ENCODE measurements at places on chromosomes 5 and 9.

GRCh38 chr9:128145951-128146351, 3.3 kb upstream of the LCN2 start:
- DNase-seq = no peak

DNA sequence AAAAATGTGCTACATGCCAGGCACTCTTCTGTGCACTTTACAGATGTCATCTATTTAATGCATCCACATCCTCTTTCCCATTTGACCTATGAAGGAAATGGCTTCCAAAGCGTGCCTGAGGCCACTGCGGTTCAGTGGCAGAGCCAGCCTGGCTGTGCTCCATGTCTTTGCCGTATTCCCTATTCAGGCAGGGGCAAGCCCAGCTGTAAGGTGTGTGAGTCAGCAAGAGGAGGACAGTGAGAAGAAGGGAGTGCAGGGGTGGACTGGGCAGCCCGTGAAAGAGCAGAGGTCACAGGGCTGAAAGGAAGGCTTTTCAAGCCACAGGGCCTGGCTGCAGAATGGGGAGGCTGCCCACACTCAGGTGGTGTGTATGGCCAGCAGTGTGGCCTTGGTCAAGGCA, 91.7 kb downstream of the HRH2 start:
- no peak for DNase-seq

DNA sequence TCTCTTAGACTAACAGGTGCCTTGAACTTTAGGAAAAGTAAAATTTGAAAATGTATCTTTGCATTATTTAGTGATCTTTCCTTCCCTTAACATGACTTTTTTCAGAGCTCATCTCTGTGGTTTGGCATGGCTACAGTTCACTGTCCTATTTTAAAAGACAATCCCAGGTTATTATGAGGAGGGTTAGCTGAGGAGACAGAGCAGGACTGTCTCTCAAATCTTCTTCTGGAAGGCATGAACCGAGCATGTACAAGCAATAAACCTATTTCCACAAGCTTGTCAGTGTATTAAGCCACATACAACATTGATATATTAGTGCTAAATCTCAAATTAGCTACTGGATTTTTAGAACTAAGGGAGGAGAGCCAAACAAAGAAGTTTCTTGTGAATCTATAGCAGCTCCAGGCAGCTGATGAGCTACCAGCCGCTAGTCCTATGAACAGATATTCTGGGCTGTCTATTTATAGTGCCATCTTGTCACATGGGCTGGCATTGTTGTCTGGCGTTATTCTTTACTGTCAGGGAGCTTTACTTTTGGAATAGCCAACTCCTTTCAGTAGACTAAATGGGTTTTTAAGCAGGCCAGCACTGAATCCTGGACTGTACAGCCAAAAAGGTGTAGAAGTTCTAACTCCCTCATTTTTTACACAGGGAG, 171.2 kb upstream of the ACTBL2 start:
- peak; percentile 16 for DNase-seq

- no peak for DNase-seq
Measured at GRCh38 chr9:81690251-81690851, 1.0 kb upstream of the TLE1 start.

GRCh38 chr5:43418561-43418960, 6.4 kb upstream of the CCL28 start:
- no peak for DNase-seq

DNA sequence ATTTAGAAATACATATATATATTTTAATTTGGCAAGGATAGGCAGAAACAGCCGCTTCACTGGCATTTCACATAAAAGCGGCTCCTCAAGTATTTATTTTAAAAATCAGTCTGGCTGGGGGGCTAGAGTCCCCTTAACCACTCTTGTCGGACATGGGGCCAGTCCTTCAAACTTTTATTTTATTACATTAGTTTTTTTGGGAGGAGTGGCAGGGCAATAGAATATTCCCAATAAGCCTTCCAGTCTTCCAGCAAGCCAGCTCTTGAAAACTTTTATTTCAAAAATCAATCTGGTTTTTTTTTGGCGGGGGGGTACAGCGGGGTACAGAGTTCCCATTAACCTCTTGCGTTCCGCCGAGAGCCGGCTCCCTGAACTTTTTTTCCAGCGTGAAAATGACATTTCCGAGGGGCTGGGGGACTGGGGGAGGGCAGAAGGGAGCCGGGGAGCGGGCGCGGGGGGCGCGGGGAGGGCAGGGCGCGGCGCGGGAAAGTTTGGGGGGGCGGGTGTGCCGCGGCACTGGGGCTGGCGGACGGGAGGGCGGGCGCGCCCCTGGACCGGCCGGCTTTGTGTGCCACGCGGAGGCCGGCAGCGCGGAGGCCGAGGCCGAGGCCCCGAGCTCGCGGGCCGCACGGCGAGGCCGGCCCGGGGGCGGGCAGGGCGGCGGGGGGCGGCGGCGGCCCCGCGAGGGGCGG, 504 bp upstream of the ZNF618 start:
- DNase-seq = no peak

DNA sequence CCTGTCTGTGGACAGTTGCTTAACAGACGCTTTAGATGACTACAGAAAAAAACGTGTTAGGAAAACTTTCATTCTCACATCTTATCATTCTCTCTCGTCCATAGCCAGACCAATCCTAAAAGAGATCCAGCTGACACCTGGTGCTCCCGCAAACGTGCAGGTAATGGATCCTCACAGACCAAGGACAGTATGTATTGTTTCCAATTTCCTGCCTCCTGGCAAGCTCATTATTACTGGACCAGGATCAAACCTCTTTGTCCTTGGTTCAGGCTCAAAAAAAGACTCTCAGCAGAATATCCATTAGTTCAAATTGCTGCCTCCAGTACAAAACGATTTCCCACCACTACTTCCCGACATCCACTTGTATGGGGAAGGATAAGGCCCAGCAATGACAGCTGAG, 62.4 kb downstream of the SERINC5 start:
- no peak for DNase-seq

- peak; percentile 37 for DNase-seq
Measured at GRCh38 chr9:109779711-109780452, at the start of gene PALM2AKAP2. Gene PALM2AKAP2 (plus strand): TSS chr9:109780198. CDS start chr9:109780489, 291 bp downstream.

DNA sequence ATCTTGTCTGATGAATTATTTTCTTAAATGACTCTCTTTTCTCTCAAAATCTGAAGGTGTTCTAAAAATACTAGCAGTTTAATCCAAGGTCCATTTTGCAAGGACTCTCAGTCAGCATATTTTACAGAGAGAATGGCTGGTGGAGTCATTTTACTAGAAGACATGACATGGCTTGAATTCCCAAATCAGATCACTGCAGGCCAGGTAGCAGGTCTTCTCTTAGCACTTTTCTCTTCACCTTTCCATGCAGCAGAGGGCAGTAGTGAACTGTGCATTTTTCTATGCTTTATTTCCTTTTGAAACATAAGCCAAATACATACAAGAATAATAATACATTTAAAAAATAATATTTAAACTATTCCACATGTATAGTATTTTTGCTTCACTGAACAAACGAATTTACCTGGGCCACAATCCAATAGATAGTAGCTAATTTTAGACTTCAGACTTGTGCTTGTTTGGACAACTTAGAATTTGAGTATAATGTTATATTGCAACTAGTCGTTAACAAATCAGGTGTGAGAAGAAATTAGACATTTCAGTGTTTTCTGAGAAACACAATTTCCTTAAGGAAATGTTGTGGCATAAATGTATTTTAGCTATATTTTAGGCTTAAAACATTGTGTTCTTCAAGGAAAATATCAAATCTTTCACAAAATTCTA, 289.4 kb upstream of the DAB2 start:
- DNase-seq = peak; percentile 47

- DNase-seq = peak; percentile 25
Measured at GRCh38 chr5:114266374-114266773, 95.5 kb upstream of the KCNN2 start.

GRCh38 chr9:3768286-3768685, 242.5 kb upstream of the RFX3 start:
- DNase-seq = no peak

DNA sequence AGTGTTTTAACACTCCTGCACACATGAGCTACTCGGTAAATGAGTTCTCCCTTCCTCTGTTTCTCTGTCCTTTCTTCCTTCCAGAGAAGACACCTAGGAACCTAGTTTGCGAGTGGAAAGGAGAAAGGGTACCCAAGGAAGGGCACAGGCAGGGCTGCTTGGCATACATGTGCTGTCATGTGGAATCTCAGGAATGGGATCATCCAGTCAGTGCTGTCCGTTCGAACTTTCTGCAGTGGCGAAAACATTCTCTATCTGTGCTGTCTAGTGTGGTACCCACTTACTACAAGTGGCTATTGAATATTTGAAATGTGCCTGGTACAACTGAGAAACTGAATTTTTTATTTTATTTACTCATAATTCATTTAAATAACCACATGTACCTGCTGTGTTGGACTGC, 28.0 kb downstream of the NLN start:
- DNase-seq = no peak

DNA sequence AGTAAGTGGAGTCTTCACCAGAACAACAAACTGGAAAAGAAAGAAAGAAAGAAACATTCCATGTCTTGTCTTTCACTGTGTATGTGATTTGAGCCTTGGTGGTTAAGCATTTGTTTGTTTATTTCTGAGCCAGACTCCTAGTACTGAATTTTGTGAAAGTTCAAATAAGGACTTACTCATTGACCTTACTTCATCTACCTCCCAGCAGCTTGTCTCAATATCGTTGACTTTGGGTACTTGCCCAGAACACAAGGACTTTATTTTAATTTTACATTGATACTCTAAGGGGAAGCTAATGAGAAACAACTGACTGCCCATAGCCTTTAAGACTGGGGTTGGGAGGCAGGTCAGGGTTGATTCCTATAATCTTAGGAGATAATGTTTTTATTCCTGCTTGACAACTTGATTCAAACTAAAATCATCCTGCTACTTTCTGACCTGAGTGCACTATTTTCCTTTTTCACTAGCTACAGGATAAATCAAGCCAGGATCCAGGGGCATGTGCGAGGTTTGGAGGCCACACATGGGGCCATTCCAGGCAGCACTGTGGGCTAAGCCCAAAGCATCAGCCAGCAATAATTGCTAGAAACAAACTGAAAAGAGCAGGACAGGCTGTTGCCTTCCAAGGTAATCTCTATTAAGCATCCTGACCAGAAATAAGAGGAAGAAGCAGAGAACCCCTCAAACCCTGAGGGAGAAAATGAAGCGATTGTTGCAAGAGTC, 138.9 kb upstream of the RUSC2 start:
- DNase-seq = no peak

- DNase-seq = no peak
Measured at GRCh38 chr9:126114409-126114760, 212.2 kb upstream of the MVB12B start.

DNA sequence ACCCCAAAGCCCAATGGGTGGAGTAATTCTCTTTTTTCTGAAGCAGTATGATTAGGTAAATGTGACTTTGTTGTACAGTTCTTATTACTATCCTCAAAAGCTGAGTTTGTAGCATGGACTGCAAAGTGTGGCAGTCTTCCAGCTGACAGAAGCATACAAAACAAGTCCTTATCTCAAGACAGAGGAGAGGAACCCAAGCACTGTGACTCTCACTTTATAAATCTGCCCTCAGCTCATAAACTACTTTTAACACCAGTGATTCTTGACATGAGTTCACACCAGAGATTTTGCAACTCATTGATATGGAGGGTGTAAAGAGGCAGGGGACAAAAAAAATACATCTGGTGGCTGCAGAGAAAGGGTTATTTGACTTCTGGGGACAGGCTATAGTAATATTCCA, 251.6 kb downstream of the NTRK2 start:
- DNase-seq = no peak

GRCh38 chr9:25716220-25716872, 38.1 kb upstream of the TUSC1 start:
- peak; percentile 26 for DNase-seq

DNA sequence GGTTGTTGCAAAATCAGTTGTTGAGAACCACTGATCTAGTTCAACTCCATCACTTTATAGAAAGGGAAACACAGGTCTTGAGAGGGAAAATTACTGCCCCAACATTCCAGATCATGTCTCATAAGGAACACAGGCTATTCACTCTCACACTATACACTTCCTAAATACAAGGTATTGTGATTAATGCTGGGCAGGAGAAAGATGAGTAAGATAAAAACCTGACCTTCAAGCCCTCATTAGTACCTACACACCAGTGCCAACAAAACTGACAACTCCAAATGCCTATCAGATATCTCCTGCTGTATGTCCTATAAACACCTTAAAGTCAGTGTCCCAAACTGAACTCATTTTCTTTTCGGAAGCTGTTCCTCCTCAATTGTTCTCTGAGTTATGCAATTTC, 8.2 kb downstream of the GNE start:
- no peak for DNase-seq

- no peak for DNase-seq
Measured at GRCh38 chr9:117787746-117788145, 83.5 kb downstream of the TLR4 start.

- DNase-seq = no peak
Measured at GRCh38 chr5:180289433-180289832, 2.5 kb downstream of the MAPK9 start.

DNA sequence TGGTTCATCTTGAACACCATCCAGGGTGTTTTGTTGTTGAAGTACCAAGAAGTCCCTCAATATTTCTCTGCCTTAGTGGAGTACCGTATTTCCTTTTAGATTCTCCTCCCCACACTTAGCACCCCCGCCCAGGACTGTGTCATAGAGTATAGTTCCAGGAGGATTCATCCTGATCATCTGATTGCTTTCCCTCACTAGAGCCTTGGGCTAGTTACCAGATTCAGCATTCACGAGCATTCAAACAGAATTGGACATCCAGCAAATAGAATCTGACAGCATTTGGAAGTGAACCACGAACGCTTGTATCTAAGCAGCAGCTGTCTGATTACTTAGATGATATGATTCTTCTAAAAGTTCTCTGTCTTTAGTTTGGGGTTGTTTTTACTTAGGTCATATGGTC, 248.1 kb upstream of the TAS2R1 start:
- no peak for DNase-seq
